Hematopoietic multipotent progenitor cell treated with erythropoietin and hydrocortisone succinate and interleukin-3 and kit ligand, for 17 days (in vitro differentiated cells): ENCODE measurements at places on chromosomes 3 and 15.

GRCh38 chr3:111989061-111989678, 9.6 kb upstream of the TAGLN3 start:
- DNase-seq, result peak; percentile 27

- no peak for DNase-seq
Observed at GRCh38 chr15:92196342-92196741, 197.3 kb upstream of the ST8SIA2 start.

- DNase-seq, result no peak
Observed at GRCh38 chr15:74451322-74451721, 9.6 kb downstream of the UBL7 start.

DNA sequence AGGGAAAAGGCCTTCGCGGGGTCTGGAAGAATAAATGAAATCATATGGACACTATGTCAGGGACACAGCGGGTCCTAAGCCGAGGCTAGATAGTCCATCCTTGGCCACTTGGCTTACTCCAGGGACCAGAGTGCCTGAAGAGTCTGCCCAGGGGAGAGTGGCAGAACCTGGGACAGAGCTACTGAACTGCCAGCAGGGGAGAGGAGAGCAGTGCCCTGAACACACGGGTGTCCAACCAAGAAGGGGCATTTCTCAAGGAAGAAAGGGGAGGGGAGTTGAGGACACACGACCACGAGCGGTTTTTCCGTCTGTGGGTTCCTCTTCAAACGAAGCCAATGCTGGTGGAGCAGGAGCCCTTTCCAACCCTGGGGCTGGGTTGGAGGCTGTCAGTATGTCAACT, 1.0 kb downstream of the ACAN start:
- no peak for DNase-seq

DNA sequence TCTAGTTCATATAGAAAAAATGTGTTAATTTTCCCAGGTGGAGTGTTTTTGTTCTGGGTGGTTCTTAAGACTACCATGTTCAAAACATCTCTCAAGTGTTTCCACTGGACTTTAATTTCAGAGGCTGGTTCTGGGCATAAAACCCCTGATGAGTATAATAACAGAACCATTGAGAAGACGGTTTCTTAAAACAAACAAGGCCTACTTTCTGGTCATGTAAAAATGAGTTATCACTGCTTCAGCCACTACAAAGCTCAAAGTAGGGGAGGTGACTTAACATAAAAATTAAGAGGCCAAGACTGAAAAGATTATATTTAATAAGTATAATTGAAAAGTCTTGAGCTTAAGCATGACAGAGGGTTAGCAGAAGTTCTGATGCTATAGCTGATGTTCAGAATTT, 33.8 kb downstream of the RYR3 start:
- no peak for DNase-seq

GRCh38 chr3:151306168-151306810, 10.3 kb downstream of the GPR87 start:
- no peak for DNase-seq

GRCh38 chr15:83570756-83571155, 83.2 kb upstream of the ADAMTSL3 start:
- no peak for DNase-seq

GRCh38 chr3:63364495-63364894, 86.4 kb downstream of the SYNPR start:
- no peak for DNase-seq

- DNase-seq, result no peak
Observed at GRCh38 chr3:10527295-10528001, 22.1 kb upstream of the ATP2B2 start.

- DNase-seq, result no peak
Observed at GRCh38 chr3:38099518-38099917, 37.4 kb downstream of the ACAA1 start.

- no peak for DNase-seq
Observed at GRCh38 chr15:87477737-87478686, 778.5 kb downstream of the NTRK3 start.

GRCh38 chr15:68706931-68707330, 113.8 kb downstream of the ANP32A start:
- DNase-seq, result no peak

DNA sequence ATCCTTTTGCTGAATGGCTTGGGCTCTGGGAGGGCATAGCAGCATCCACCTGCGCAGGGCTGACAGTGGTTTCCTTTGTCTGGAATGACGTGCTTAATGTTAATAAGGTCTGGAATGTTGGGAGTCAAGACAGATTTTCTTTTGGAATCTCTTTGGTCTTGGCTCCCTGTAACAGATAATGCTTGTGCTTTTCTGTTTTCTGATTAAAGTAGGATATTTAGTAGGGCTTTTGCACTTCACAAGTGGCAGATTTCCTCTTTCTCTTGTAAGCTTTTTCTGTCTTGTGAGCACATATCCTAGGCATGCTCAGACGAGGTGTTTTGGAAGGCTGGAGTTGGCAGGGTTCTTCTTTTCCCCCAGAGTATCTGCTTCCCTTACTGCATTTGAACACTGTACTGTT, 189.6 kb downstream of the GHSR start:
- DNase-seq, result no peak

GRCh38 chr15:67186688-67187087, 67.8 kb downstream of the AAGAB start:
- no peak for DNase-seq

GRCh38 chr3:31813197-31813596, 167.9 kb downstream of the OSBPL10 start:
- DNase-seq, result no peak

DNA sequence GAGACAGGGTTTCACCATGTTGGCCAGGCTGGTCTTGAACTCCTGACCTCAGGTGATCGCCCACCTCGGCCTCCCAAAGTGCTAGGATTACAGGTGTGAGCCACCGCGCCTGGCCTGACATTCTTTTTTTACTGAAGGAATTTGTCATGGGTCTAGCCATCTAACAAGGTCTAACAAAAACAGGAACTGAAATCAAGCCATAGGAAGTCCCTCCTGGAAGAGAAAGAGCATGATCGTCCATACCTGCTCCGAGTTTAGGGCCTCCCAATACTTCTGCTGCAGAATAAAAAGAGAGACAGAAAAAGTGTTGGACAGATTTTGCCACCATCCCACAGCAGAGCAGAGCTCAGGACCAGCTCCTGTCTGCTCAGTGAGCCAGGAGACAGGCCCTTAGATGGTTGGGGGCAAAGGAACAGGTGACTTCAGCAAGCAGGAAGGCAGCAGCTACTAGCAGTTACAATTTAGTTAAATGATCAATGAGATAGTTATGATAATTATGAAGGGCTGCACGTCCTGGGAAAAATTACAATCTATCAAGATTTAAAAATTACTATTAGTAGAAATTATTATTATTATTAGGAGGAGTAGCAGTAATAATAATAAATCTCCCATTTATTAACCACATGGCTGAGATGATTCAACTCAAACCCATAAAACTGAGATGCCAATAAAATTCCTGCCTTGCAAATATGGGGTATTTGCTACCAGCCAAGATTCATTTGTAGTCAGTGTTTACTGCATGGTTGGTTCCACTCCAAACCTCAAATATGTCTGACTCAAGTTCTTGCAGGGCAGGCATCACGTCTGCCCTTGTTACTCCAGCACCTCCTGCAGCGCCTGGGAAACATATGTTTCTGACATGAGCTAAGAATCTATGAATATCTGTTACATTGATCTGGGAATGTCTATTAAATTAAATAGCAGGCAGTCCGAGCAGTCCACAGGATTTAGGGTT, 40.1 kb downstream of the TMEM44 start:
- no peak for DNase-seq

DNA sequence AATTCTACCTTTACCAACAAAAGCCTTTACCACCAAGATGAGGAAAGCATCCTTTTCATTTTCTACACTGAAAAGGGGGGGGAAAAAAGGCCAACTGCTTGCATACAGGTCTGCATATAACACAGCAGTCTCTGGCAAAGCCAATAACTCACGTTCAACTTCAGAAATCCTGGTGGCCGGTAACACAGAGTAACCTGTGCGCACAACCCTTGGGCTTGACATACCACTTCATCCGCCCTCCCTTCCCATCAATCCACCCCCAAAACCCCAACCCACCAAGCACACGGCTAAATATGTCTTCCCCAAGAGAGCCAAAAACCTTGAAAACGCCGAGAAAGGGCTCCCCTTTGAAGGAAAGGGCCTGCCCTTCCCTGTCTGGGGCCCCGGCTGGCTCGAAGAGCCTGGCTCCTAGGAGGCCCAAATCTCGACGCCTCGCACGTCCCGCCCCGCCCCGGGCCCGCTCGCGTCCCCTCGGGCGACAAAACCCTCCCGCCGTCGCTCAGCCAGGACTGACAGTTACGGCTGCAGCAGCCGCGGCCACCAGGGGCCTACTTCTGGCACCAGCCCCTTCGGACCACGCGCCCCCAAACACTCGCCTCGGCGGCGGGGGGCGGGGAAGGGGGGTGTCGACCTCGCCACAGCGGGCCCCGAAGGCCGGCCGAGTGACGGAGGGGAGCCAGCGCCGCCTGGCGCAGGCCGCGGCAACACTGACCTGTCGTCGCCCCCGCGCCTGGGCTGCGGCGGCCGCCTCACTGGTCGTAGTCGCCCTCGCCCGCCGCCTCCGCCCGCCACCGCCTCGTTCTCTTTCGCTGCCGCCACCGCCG, 835 bp downstream of the UBE3A start:
- peak; percentile 53 for DNase-seq
